ENCODE measurements at places on chromosomes 1 and 21.
A peak's percentile ranks its signal among the peaks of the same experiment; 100 is the strongest.

DNA sequence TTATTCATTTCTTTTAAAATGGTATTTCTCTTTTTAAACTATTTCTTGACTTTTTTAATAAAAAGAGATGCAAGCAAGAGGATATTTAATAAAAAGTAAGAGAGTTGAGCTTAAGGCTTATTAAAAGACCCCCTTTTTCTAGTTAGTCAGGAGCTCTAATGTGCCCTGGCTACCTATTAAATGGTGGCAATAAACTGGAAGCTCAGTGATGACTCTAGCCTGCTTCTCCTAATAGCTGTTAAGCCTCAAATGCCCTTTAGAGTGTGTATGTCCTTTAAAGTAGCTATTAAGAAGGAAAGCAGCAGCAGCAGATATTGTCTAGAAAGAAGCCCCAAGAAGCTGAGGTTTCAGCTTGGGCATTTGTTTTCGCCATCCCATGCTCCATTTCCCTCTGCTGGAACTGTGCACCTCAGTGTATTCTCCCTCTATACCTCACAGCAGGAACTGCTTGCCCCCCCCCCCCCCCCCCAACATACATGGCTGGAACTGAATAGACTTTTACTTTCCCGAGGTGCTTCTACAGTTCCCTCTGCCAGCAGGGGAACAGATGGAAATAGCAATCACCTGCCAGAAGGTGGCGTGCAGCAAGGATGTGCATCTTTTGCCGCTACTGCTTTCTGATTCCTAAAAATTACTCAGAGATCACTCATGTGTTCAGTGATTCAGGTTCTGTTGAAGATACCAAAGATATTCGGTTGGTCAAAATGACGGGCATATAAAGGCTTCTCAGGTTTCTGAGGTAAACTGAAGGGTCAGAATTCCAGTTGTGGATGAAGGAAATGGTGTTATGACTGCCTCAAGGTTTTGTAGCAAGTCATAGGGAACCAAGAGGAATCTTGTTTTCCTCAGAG, 2.5 kb downstream of the RGS4 start:
- peak; percentile 12 for DNase-seq

- no peak for DNase-seq
Measured at GRCh38 chr1:241675983-241676382, 23.9 kb downstream of the WDR64 start.

- no peak for DNase-seq
Measured at GRCh38 chr1:205357567-205357966, 845 bp upstream of the KLHDC8A start.

GRCh38 chr1:116982319-116983004, 19.1 kb upstream of the CD101 start:
- DNase-seq = no peak

GRCh38 chr1:70034403-70034802, 171.0 kb downstream of the LRRC40 start:
- no peak for DNase-seq

DNA sequence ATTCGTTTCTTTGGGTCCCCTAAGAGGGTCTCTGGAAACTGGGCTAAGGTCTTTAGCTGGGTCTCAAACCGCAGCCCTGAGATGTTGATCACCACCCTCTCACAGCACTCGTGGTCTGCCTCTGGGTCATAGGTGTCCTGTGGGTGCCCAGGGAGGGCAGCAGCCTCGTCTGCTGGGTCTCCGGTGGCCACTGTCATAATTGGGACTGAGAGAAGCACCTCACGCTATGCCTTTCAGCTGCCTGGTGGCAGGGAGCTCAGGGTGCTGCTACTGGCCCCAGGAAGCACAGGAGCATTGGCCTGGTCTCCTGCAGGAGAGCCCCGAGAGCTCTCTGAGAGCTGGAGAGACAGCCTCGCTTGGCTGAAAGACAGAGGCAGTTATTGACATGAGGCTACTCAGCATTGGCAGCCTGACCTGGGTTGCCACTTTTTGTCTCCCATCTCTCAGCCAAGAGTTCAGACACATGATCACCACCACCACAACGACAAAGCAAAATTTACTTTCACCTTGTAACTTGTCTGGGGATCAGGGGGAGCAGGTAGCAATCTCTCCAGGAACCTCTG, 1.5 kb downstream of the KCNA2 start:
- DNase-seq = no peak

DNA sequence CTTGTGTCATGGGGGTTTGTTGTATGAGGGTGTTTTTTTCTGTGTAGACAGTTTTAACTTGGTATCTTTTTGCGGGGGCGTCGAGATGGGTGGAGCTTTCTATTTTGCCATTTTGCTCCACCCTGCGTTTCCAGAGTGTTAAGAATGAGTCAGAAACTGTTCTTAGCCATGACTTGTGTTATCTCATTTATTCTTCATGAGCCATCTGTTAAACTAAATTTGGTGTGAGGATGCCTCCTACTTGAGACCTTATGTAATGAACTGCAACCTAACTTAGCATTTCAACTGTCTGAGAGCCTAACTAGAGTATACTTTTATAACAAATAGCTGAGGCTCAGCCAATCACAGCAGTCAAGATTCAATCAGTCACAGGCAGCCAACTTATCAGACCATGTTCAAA, 1873.5 kb downstream of the NCAM2 start:
- no peak for DNase-seq

- DNase-seq = no peak
Measured at GRCh38 chr1:10065344-10065685, 32.6 kb downstream of the UBE4B start.

DNA sequence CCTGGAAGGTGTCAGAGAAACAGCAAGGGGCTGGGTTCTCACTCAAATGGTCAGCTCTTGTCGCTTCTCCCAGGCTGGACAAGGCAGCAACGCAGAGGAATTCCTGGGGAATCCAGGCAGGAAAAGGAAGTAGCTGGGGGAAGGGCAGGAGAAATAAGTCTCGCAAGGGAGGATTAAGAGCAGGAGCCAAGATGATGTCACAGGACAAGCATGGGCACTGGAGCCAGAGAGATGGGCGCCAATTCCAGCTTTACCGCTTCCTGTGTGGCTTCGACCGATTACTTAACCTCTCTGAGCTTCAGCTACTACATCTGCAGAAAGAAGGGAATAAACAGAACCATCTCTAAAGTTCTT, 70.5 kb downstream of the SSBP3 start:
- no peak for DNase-seq

DNA sequence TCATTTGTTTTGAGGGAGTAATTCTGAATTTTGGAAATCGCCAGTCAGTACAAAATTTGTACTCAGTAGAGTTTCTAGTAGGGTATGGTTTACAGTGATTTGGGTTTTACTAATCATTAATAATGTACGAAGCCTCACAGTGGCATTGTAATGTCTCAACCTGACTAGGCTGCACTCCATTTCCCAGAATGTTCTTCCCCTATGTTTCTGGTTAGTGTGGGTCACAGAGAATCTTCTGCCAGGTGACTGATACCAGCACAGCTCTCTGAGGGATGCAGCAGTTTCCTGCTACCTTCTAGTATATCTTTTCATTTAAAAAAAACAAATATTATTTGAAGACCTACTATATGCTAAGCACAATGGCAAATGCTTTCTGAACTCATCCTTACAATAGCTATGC, 112.9 kb downstream of the PTPN14 start:
- DNase-seq = no peak

DNA sequence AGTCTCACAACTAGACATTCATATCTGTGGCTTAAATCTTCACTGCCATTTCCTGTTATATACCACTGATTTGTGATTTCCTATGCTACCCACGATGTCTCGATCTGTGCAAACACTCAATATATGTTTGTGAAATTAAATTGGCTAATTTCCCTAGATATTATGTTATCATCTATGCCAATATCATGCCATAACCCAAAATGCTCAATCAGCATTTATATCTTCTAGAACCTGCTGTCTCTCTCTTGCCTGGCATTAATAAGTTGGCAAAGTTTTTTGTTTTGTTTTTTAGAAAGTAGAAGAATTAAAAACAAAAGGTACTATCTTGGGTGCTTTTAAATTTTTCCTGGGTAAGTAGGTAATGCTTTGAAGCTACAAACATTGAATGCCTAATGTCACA, 358.5 kb upstream of the DAB1 start:
- DNase-seq = no peak

DNA sequence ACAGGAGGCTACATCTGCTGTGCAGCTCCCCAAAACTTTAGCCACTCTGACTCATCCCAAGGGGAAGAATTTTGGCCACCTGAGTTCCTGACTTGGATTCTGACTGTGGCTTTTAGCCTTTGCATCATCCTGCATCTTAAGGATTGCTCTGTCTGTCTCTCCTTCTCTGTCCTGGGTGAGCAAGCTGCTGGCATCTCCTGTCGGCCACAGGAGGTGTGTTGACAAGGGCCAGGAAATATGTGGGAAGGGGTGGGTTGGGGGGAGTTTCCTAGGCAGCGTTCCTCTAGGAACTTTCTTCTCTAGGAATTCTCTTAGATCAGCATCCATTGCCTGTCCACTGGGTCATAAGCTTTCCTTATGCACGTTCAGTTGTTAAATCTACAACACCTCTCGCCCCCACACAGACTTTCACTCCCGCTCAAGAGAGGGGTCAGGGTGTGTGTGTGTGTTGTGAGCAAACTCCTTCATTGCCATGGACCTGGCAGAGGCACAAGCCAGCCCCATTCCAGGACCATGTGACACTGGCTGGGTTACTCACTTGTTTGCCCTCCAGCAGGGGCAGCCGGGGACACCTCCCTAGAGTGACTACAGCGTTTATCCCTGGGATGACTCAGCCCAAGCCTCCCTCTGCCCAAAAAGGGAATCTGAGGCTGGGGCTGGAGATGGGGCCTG, 145.0 kb upstream of the DUSP10 start:
- DNase-seq = no peak

DNA sequence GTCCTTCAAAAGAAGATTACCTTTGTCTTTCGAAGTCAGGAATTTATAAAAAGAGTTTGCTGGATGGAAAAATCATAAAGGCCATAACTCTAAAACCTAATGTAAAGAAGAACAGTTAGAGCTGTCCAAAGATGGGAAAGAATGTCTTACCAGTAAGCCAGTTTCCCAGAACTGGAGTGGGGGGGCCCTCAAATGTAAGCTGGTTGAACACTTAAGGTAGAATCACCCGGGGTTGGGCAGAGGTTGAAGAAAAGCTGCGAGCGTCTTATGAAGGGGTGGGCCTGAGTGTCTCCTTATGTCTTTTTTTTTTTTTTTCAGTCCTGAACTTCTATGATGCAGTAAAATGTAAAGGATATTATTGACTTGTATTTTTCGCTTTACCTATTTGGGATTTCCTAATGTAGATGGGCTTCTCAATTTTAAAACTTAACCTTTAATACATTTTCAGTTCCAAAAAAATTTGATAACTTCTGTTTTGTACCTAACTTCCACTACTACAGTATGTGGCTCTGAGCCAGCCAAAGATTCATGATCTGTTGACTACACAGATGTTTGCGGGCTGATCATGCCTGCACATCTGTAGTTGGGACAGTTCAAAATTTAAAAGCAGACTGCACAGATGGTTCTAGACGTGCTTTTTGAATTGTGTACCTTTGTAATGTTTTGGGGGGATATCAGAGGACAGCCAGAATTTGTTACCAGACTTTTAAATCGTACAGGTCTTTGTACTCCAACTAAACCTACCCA, 43.6 kb downstream of the NFYC start:
- DNase-seq = no peak

GRCh38 chr1:198155253-198155652, 1.5 kb upstream of the NEK7 start:
- no peak for DNase-seq

GRCh38 chr1:114218361-114219171, 64.9 kb upstream of the SYT6 start:
- no peak for DNase-seq

- DNase-seq = no peak
Measured at GRCh38 chr1:15680131-15680530, 4.0 kb upstream of the PLEKHM2 start.

DNA sequence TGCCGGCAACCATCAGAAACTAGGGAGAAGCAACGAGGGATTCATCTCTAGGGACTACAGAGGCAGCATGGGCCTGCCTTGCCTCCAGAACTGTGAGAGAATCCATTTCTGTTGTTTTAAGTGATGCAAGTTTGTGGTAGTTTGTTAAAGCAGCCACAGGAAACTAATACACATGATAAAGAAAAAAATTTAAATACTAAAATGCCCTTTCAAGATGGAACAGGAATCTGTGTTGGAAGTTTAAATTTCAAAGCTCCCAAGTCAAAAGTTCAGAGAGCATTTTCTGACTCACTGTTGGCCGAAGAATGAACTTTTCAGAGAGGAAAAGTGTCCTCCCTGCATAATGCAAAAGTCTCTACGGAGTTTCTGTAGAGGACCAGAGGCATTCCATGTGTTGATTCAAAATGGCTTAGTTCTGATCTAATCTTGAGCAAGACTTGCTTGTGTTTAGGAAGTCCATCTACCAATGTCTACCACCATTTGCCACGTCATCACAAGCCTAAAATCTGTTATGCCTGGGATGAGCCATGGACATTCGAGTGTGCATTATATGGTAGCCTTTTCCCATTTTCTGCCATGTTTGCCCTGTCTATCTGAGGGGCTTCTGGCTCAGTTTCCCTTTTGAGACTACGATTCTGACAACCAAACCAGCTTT, 22.4 kb upstream of the ARHGAP29 start:
- DNase-seq = no peak

- no peak for DNase-seq
Measured at GRCh38 chr1:34923490-34923889, 6.0 kb downstream of the DLGAP3 start.

DNA sequence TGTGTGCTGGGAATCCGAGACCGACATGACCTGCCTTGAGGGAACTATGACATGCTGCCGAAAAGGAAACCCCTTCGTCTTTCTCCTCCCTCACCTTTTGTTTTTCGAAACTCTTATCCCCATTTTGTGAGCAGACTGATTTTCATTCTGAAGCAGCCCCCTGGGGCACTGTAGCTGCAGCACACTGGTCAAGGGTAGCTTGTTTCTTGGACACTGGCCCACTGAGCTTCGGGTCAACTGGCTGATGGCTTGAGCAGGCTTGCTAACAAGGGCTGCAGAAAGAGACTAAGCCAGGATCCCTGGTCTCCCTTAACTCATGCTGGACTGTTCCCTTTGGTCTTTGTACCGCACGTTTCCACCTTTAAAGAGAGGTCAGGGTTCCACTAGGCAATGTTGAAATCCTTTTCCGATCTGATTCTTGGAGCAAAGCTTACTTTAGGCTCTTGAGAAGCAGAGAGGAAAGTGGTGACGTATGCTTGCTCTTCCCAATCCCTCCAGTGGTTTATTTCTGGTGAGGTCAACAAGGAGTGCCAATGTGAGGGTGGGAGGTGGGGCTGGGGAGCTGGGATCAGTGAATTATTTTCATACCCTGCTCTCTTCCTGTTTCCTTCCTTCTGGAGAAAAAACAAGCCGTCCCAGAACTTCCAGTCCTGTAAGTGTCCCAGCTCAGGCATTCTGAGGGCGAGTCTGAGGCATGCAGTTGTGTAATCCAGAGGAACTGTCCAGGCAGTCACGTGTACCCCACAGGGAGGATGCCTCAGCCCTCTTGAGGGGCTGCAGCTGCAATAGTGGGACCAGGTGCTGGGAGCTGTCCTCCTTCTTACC, 7.6 kb downstream of the CYP4B1 start:
- DNase-seq = no peak

- DNase-seq = no peak
Measured at GRCh38 chr1:207883660-207884250, 27.2 kb downstream of the CD34 start.

- no peak for DNase-seq
Measured at GRCh38 chr1:88731475-88732269, 47.6 kb downstream of the PKN2 start.

GRCh38 chr1:189654906-189655305, 822.8 kb downstream of the BRINP3 start:
- no peak for DNase-seq

Data from GM12864 (cell line).